Fibroblast of upper back skin (primary cell): ENCODE measurements at places on chromosomes 6 and 20.

- DNase-seq: no peak
Measured at GRCh38 chr20:1440024-1440423, 26.6 kb downstream of the NSFL1C start.

DNA sequence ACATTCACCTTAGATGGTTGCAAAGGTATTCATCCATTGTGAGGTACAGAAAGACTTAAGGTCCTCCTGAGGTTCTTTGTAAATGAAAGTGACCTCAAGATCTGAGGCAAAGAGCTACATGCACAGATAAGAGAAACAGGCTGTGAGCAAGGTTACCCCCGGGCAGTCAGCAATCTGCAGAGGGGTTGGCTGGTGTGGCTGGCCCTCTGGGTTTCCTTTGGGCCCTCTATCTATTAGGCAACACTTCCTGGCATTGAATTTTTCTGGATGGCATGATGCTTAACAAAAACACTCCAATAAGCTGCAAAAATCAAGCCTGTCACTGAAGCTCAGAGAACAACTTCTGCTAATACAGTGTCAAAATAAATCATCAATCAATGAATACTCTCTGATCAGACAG, 48.9 kb upstream of the RALGAPA2 start:
- no peak for DNase-seq

DNA sequence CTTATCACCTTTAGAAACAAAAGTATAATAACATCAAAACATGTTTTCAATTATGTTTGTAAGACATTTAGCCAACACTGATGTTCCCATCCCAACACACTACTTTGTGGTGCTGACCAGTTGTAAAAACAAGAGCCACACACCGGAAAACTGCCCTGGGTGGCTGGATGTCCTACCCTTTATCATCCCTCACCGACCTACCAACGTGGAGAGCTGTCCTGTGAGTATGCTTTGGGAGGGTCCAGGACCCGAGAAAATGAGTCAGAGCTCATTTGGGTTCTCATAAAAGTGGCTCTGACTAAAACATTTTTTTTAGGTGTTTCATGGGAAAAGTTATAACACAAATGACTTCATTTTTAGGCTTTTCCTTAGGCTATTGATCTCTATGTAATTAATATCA, 29.3 kb upstream of the CTAGE9 start:
- DNase-seq: peak; percentile 36

- no peak for DNase-seq
Measured at GRCh38 chr20:62321521-62321948, 18.7 kb downstream of the ADRM1 start.

GRCh38 chr6:54031169-54031568, 80.1 kb upstream of the MLIP start:
- peak; percentile 13 for DNase-seq

GRCh38 chr6:129711271-129711631, 1.3 kb upstream of the ARHGAP18 start:
- DNase-seq: no peak

GRCh38 chr6:52725535-52726192, 37.6 kb downstream of the GSTA2 start:
- no peak for DNase-seq

GRCh38 chr6:136657666-136658065, 107.4 kb upstream of the MAP7 start:
- peak; percentile 29 for DNase-seq

DNA sequence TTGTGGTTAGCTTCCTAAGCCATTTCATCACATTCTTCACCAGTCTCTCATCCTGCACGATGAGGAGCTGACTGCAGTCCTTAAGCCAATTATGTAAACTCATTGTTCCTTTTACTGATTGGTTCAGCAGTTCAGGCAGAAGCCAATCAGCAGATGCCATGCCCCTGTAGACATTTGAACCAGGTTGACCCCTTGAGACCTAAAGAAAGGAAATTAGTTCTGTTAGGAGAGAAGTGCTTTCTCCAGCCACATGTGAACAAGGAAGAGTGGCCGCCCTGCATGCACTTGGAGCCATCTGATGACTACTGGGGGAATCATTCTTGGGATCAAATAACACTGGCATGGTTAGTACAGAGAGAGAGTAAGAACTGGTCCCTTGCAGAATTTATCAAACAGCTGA, 535.2 kb upstream of the ID4 start:
- DNase-seq: peak; percentile 35

- DNase-seq: peak; percentile 8
Measured at GRCh38 chr6:26124781-26125685, 37.8 kb downstream of the HFE start.

DNA sequence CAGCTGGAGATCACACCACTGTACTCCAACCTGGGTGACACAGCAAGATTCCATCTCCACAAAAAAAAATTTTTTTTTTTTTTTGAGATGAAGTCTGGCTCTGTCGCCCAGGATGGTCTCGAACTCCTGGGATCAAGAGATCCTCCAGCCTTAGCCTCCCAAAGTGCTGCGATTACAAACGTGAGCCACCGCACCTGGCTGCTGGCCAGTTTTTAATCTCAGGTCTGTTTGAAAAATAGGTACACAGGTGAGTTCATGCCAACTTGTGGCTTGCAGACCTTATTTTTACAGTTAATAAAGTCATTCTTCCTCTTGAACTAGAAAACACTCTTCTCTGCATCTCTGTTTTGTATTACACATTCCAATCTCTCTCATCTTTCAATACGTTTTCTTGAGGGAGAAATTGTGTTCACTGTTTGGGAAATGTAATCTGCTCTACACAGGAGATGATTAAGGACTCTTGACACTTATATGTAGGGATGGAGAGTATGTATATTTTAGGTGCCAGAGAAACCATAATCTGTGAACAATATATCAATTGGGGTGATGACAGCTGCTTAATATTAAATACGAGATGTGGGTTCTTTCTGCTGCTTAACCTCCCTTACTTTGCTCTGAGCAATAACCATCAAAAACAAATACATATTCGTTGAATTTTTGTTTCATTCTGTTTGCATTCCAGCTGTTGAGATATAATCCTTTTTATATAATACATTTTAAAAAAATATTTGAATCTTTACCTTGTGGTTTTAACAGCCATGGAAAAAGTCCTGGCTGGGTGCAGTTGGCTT, 17.7 kb upstream of the RIPOR3 start:
- DNase-seq: peak; percentile 84

DNA sequence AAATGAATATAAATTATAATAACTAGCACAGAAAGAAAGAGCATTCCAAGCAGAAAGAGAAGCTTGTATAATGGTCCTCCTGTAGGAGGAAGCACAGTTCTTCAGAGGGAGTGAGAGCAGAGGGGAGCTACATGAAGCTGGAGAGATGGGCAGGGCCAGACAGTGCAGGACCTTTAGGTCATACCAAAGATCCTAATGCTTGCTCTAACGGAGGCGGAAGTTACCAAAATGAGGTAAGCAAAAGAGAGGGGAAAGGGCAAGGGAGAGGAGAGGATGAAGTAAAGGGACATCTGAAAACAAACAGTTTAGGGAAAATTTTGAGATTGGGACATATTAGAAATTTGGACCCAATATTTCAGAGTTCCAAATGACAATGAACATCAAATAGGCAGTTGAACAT, 50.2 kb downstream of the HBS1L start:
- DNase-seq: no peak

GRCh38 chr6:158322400-158322723, 10.1 kb downstream of the TULP4 start:
- DNase-seq: no peak

DNA sequence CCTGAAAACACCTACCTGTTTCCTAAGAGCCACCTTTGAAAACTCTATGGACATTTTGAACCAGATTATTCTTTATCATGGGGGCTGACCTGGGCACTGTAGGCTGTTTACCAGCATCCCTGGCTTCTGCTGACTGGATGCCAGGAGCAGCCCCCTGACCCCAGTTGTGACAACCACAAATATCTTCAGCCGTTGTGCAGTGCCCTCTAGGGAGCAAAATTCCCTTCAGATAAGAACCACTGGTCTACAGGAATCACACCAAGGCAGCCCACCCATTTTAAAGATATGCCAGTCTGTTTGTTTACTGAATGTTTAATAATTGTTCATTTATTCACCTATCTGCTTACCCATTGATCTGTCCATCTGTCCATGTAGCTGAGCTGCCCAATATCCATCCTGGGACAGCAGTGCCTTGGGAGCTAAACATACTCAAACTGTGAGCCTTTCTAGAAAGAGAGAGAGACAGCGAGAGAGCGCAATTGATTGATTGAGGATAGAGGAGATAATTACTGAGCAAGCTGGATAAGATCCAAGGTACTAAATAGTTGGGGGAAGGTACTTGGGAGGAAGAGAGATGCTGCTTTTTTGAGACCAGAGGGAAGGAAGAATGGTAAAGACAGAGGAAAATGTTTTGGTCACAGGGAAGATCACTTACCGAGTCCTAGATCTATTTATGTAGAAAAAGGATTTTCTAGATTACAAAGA, 276.8 kb downstream of the NRN1 start:
- DNase-seq: peak; percentile 10

- no peak for DNase-seq
Measured at GRCh38 chr20:58753267-58753921, 60.8 kb downstream of the NPEPL1 start.

DNA sequence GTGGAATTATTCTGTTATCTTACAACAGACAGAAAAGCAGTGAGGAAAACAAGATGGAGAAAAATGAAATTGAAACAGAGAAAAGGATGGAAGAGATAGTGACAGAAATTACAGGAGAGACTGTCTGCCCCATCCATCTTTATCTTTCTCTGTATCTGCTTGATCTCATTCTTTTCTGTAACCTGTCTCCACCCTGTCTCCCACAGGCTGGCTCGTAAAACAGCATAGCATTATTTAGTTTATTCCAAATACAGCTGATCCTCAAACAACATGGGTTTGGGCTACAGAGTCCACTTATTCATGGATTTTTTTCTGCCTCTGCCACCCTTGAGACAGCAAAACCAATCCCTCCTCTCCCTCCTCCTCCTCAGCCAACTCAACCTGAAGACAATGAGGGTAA, 482.3 kb upstream of the JARID2 start:
- DNase-seq: no peak

- no peak for DNase-seq
Measured at GRCh38 chr6:139239064-139239463, 52.7 kb downstream of the TXLNB start.

- DNase-seq: no peak
Measured at GRCh38 chr6:16129623-16130401, 926 bp downstream of the MYLIP start.

- no peak for DNase-seq
Measured at GRCh38 chr6:116139917-116140316, 14.0 kb upstream of the COL10A1 start.

- peak; percentile 46 for DNase-seq
Measured at GRCh38 chr6:166465671-166466087, 82.9 kb upstream of the MPC1 start.

GRCh38 chr6:52337633-52338290, 24.2 kb upstream of the PAQR8 start:
- no peak for DNase-seq

DNA sequence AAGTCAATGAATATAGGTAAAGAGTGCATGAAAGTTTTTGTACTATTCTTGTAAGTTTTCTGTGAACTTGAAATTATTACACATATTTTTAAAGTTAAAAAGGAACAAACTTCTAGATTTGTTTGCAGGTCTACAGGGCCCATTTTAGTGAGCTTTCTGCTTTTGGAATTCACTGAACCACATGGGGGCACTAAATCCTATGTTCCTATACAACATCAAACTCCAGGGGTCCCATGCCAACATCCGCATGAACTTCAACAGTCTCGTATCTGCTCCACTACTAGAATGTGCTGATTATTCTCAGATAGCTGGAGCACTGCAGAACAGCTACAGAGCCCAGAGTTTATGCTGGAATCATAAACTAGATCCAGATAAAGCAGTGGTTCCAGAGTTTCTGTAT, 347.9 kb upstream of the SPTLC3 start:
- no peak for DNase-seq

- DNase-seq: no peak
Measured at GRCh38 chr20:49100972-49101371, 54.9 kb downstream of the CSE1L start.

- DNase-seq: peak; percentile 43
Measured at GRCh38 chr20:39829256-39829655, 859.8 kb downstream of the MAFB start.

GRCh38 chr20:40753472-40753871, 64.4 kb upstream of the MAFB start:
- DNase-seq: peak; percentile 7

DNA sequence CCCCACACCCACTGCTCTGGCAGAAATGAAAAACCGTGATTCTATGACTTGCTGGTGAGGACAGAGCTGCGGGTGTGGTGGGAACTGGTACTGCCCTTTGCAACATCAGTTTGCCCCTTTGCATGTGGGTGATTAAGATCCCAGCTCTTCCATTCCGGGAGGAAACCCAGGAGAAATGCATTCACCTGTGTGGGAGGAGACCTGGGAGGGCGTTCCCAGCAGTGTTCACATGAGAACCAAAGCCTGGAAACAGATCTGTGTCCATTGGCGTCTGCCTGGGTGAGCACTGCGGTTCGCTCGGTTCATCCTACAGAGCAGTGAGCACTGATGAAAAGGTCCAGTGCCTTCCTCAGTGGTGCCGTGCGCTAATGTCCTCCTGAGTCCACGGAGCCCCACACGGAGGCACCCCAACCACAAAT, 89.7 kb downstream of the SMOC2 start:
- DNase-seq: no peak

DNA sequence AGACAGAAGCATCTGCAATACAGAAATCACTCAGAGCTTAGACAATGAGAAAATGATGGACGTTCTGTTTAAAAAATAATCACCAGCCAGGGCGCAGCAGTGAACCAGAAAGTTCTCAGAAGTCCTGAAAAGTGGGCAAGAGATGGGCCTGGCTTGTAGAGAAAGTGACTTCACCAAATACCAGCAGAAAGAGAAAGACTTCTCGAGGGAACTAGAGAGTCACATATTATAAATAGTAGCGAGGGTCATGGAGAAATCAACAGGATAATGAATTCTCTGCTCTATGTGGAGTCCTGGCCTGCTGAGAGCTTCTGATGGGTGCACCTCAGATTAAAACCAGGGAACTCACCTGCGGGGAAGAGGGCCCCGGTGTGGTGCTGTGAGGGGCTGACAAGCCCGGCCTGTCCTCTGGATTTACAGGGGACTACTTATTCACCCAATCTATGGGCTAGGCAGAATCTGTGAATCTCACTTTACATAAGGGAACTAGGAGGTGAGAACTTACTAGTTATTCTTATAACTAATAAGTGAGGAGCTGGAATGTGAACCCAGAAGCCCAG, 5.6 kb upstream of the RAMACL start:
- no peak for DNase-seq

- DNase-seq: peak; percentile 74
Measured at GRCh38 chr6:127464881-127465459, 5.8 kb upstream of the KIAA0408 start.

GRCh38 chr6:110041126-110041525, 63.0 kb downstream of the GPR6 start:
- no peak for DNase-seq

DNA sequence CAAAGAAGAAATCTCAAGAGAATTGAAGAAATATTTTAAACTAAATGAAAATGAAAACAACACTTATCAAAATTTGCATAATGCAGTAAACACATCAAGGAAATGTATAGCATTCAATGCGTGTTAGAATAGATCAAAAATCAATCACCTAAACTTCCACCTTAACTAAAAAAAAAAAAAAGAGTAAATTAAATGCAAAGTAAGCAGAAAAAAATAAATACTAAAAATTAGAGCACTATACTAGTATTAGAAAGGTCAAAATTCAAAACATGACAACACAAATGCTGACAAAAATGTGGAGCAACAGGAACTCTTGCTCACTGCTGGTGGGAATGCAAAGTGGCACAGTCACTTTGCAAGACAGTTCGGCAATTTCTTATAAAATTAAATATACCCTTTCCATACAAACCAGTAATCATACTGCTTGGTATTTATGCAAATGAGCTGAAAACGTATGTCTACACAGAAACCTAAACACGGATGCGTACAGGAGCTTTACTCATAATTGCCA, 103.8 kb downstream of the KIF16B start:
- DNase-seq: no peak
